ENCODE measurements at places on chromosomes 16 and 17. TPM values are rescaled to one million over a fixed set of nuclear protein-coding genes. Genes with fewer than 3 reads are reported as not detected.

The CTNS gene
- total RNA-seq = 13.4 TPM

The PRCD gene
- total RNA-seq = 1.0 TPM

The OR4D1 gene
- not detected for total RNA-seq

The NEURL4 gene
- total RNA-seq = 59.1 TPM

The SLC13A2 gene
- total RNA-seq = 17.1 TPM

The EVI2A gene
- total RNA-seq = 2.8 TPM

The LLGL2 gene
- total RNA-seq = 590 TPM

The ATP2A1 gene
- 1.7 TPM for total RNA-seq

The PIPOX gene
- total RNA-seq = 0.75 TPM

The DNASE1L2 gene
- 1.9 TPM for total RNA-seq

The RASD1 gene
- total RNA-seq = 19.2 TPM

The KCTD19 gene
- not detected for total RNA-seq

The EFCAB5 gene
- total RNA-seq = 4.1 TPM

The DPEP2 gene
- 1.5 TPM for total RNA-seq

The VASN gene
- 8.4 TPM for total RNA-seq

The PDXDC1 gene
- 233 TPM for total RNA-seq

The NOMO2 gene
- total RNA-seq = 106 TPM

The IRX3 gene
- total RNA-seq = not detected

The SNAI3 gene
- 0.55 TPM for total RNA-seq

The PSMD12 gene
- total RNA-seq = 59.8 TPM

The RFWD3 gene
- 27.9 TPM for total RNA-seq

The ARHGAP23 gene
- total RNA-seq = 44.6 TPM

The ZNF423 gene
- total RNA-seq = 6.7 TPM

The ZDHHC1 gene
- total RNA-seq = 12.3 TPM

The CD300E gene
- 0.47 TPM for total RNA-seq

The ITGAD gene
- 0.41 TPM for total RNA-seq

The PRAC1 gene
- total RNA-seq = 180 TPM

The RAB11FIP4 gene
- total RNA-seq = 49.9 TPM

The SPN gene
- total RNA-seq = 4.4 TPM

The ITPRIPL2 gene
- 49.9 TPM for total RNA-seq

The GCGR gene
- 0.98 TPM for total RNA-seq

All from mucosa of descending colon (tissue), 3 donors.